Astrocyte of the cerebellum (primary cell): ENCODE measurements at places on chromosomes 3 and 15.
A peak's percentile ranks its signal among the peaks of the same experiment; 100 is the strongest.

DNA sequence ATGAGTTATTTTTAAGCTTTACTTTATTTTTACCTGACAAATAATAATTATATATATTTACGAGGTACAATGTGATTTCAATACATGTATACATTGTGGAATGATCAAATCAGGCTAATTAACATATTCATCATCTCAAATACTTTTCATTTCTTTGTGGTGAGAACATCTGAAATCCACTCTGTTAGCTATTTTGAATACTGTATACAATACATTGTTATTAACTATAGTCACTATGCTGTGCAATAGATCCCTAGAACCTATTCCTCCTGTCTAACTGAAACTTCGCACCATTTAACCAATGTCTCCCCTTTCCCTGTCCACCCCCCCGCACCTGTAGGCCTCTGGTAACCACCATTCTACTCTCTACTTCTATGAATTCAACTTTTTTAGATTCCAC lies 7.9 kb upstream of the SPPL2A start:
- DNase-seq: no peak

DNA sequence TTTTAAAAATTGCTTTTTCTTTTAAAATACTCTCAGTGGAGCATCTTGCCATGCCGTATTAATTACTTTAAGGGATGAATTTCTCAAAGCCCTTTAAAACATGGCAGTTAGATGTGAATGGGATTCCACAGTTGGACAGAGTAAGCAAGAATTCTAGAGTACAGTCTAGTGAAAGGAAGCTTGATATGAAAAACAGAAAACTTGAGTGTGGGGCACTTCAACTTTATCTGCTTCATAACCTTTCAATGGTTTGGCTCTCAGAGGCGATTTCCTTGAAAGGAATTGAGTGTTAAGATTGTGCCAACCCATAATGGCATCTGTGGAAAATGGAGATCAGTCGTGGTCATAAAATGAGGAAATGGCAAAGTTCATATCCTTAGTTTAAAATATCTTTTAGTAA lies 127.7 kb upstream of the SAMMSON start:
- DNase-seq: no peak

GRCh38 chr3:155131104-155131503 lies 51.0 kb downstream of the MME start:
- no peak for DNase-seq

DNA sequence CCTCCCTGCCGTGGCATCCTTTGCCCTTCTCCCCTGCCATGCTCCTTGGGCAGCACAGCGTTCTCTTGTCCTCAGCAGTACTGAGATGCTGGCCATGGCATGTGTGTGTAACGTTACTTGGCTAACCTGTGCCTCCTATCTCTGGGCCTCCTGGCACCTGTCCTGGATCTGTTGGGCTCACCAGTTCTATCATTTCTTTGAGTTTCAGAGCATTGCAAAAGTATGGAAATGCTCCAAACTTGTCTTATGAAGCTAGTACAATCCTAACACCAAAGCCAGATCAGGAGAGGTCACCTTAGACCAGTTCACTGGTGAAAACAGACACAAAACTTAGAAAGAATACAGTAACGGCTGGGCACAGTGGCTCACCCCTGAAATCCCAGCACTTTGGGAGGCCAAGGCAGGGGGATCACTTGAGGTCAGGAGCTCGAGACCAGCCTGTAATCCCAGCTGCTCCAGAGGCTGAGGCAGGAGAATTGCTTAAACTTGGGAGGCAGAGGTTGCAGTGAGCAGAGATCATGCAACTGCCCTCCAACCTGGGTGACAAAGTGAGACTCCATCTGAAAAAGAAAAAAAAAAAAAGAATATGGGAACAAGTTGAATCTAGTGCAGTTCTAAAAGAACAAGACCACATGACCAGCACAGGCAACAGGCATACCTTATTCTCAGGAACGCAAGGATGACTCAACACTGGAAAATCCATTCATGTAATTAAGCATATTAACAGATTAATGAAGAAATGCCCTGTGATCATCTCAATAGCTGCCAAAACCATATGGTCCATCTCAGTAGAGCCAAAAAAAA lies 62.4 kb upstream of the TRPM1 start:
- no peak for DNase-seq

DNA sequence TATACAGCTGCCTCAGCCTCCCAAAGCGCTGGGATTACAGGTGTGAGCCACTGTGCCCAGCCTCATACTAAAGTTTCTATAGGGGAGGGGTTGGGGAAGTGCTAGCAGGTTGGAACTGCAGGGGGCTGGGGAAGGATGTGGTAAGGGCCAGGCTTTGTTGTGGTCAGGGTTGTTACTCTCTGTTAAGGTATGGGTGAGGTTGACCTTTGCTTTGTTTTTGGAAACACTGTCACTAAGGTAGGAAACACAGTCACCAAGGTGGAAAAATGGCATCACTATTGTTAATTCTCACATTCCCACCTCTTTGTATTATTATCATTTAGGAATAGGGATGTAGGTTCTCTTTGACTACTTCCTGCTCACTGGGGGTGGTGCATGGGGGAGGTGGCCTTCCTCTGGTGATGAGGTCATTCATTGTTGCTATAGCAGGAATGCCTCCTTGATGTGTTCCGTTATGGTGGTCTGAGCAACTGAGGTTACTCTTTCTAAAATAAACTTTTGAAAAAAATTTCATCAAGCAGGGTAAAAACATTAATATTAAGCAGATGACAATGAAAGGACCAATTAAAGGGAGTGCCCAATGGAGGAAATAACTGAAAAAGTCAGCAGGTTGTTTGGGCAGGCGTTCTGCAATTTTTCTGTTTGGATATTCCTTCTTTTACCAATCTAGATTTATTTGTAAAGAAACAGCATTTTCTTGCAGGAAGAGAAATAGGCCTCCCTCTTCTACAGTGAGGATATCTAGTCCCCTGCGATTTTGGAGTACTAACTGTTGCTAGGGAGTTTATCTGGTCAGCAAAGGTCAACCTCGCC lies 150.5 kb downstream of the WDR76 start:
- no peak for DNase-seq

DNA sequence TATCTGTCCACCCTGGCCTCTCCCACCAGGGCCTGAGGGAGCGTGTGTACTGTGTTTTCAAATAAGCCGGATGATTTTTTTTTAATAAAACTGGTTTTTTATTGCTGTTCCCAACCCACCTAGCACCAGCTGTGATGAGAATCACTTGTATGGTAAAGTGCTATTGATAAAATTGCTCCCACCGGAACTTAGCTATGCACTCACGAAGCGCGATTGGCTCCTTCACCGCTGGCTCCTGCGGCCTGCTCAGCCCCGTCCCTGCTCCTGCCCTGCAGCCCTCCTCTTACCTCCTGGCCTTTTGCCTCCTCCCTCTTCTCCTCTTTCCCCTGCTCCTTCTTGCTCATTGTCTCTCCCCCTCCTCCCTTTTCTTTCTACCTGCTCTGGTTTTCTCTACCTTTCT lies 183.7 kb downstream of the TLE3 start:
- no peak for DNase-seq

DNA sequence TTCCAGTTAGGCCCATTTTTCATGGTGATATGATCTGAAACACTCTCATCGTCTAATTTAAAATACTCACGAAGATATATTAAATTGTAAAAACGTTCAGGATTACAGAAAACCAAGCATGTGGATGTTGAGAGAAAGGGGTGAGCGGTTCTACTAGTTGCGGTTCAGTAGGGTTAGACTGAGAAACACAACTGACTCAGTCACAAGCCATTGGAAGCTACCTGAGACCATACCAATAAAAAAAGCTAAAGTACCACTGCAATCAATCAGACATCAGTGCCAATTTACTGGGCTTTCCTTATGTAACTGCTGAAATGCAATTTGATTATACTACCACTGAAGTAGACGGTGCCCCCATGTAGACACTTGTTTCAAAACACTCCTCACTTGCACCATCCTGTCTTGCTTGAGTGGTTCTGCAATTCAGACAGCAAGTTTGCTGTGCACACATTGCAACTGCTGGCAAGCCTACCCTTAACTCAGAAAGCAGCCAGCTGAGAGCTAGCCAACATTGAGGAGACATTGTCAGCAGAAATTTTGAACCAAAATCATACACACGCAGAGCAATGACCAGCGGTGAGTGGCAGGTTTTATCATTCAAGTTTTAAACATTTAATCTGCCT lies 368.7 kb upstream of the ARHGEF26 start:
- no peak for DNase-seq

DNA sequence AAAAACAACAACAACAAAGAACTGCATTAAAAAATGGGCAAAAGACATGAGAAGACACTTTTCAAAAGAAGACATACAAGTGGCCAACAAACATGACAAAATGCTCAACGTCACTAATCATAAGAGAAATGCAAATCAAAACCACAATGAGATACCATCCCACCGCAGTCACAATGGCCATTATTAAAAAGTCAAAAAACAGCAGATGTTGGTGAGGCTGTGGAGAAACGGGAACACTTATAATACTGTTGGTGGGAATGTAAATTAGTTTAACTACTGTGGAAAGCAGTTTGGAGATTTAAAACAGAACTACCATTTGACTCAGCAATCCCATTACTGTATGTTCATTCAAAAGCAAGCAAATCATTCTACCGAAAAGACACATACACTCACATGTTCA lies 15.1 kb downstream of the EIF1B start:
- no peak for DNase-seq

- DNase-seq: peak; percentile 53
Measured at GRCh38 chr3:99751649-99752048, 66.0 kb upstream of the CMSS1 start.

GRCh38 chr3:62584636-62585035 lies 211.3 kb upstream of the FEZF2 start:
- DNase-seq: no peak

GRCh38 chr3:65907232-65908130 lies 131.2 kb downstream of the MAGI1 start:
- DNase-seq: no peak

GRCh38 chr3:56469141-56469540 lies 874 bp upstream of the ERC2 start:
- no peak for DNase-seq

DNA sequence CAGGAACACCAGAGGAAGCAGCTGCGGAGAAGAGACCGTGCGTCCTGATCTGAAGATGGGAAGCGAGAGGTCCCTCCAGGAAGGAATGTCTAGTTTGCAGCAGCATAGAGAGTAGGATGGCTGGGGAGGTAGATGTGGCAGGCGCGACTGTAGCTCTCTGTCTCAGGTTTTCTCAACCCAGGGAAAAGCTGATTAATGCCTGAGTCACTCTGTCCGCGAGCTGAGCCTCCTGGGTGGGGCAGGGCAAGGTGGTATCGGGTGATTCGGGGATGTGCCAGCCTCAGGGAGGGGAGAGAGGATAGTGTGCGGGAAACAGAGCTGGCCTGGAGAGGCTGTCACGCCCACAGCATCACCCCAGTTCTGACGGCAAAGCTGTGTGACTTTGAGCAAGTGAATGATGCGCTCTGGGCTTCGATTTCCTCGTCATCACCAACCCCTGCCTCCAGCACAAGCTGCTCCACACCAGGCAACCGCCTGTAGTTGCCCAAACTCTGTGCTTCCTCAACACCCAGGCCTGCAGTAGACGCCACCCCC lies 28.4 kb downstream of the CPN2 start:
- no peak for DNase-seq

DNA sequence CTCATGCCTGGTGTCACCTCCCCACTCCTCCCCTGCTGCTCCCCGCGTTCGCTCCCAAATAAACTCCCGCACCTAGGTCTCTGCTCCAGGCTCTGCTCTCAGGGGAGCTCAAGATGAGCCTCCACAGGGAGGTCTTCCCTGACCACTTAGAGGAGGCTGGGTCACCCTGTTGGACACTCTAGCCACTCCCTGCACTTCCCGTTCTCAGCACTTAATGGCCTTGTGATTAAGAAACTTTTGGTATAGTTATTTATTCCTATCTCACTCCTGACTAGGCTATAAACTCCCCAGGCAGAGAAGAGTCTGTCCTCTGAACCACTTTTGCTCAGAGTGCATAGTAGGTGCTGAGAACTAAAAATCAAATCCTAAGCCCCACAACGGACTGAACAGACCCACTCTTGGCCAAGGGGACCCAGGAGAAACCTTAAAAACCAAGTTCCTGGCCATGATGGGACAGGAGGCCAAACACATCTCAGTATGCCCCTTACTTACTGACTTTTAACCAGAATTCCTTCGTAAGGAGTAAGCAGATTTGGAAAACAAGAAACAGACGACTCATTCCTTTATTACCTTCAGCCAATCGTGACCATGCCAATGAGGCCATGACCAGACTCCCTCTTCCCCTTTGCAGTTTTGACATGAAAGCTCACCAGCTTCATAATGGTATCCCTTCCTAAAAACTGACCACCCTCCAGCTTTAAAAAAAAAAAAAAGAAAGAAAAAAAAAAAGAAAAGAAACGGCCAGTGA lies 69.0 kb upstream of the HRH1 start:
- no peak for DNase-seq

GRCh38 chr3:149833241-149833640 lies 20.2 kb downstream of the RNF13 start:
- DNase-seq: no peak

DNA sequence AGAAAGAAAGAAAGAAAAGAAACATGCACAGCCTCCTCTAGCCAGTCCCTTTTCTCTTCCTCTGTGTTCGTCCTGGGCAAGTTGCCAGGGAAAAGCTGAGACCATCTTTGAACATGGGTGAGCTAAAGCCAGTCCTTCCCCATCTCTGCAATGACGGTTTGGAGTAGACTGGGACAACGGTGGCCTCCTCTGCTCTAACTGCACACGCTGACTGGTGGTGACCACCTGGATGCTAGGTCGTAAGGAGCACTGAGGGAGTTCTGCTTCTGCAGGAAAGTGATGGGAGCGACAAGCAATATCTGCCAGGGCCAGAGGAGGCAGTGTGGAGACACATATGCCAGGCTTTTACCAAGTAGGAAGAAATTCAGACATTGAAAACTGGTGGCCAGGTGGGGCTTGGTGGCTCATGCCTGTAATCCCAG lies 111.7 kb downstream of the NUP210 start:
- no peak for DNase-seq

DNA sequence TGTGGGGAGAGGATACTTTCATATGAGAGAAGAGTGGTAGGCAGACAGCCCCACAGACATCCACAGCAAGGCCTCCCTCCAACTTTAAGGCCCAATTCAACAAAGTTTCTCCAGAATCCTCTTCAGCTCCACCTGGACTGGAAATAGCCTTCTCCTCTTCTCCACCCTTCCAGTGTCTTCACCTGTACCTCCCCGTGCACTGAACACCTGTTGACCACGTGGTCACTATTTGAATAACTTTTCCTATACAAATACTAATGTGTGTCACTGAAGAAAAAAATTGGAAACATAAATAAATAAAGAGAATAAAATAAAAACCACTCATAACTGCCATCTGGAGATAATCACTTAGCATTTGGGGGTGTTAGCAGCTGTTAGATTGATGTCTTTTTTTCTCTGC lies 52.9 kb downstream of the CCNL1 start:
- DNase-seq: no peak

DNA sequence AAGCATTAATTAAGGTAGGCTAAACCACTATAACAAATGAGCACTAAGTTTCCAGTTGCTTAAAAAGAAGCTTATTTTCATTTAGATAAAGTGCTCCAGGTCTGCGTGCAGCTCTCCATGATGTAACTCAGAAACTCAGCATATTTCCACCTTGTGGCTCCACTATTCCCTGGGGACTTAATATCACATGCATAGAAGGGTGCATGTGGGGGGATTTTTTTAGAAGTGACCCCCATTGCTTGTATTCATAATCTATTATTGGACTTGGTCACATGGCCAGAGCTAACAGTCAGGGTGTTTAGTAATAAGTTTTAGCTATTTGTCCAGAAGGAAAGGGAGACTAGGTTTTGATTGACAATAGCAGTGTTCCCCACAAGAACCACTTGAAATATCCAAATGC lies 86.8 kb downstream of the TMCO5A start:
- DNase-seq: no peak
